Forelimb muscle (tissue), 1 donor: ENCODE measurements at places on chromosomes 2 and 18.

DNA sequence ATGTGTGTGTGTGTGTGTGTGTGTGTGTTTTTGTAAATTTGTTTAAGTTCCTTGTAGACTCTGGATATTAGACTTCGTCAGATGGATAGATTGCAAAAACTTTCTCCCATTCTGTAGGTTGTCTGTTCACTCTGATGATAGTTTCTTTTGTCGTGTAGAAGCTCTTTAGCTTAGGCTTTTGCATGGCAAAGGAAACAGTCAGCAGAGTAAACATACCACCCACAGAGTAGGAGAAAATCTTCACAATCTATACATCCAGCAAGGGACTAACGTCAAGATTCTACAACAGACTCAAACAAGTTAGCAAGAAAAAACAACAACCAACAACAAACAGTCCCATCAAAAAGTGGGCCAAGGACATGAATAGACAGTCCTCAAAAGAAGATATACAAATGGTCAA is 336.7 kb upstream of the ATP5MC3 start:
- no peak for DNase-seq

DNA sequence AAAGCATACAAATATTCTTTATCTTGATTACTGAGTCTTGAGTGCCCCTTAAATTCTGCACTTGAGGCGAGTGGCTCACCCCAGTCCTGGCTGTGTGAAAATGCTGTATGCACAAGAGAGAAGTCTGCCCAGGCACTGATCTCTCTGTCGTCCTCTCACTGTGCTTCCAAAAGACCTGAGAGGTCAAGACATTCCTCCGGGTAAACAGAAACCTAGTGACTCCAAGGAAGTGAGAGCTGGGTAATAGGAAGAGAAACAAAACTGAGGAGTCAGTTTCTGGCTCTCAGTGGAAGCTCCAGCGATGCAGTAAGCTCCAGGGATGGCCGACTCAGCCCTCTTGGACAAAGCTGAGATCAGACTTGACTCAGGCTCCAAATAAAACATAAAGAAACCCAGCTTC is 70.9 kb downstream of the AAK1 start:
- no peak for DNase-seq

- no peak for DNase-seq
Observed at GRCh38 chr2:42974169-42974720, 181.9 kb upstream of the HAAO start.

DNA sequence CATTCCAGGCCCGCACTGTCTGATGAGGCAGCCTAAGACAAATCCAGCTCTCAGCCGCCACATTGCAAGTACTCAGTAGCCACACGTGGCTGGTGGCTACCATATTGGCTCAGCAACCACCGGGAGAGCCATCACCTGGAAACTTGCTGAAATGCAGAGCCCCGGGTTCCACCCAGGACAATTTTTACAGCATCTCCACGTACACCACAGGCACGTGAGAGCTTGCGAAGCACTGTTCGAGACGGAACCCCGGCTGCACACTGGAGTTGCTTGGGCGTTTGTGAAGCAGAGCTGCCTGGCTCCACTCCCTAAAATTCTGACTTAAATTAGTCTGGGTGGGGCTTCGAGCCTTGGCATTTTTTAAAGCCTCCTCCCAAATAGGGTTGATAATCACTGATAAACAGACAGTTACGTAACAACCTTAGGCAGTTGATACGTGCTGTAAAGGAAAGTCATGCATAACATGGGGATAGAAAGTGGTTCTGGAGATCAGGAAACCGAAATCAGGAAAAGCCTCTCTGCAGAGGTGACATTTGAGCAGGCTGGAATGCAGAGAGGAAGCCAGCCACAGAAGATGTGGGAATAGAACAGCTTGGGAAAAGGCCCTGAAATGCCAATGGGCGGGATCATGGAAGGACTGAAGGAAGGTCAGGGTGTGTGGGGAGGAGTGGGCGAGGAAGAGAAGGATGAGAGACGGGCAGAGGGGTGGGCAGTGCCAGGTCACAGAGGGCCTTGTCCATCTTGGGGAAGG is 6.2 kb downstream of the ASAP2 start:
- DNase-seq, result no peak

DNA sequence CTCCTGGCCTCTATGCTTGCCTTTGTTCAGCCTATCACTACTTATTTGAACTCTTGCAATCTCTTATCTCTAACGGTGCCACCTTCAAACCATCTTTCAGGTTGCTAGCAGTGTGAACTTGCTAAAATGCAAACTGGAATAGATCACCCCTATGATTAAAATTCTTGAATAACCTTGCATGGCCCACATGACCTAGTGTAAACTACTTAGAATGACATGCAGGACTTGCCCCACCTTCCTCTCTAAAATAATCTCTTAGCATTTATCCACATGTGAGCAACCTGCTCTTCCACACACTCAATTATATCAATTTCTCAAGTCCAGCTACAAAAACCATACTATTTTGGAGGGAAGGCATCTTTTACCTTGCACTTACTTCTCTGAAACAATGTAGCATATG is 137.6 kb downstream of the ETAA1 start:
- DNase-seq, result no peak

DNA sequence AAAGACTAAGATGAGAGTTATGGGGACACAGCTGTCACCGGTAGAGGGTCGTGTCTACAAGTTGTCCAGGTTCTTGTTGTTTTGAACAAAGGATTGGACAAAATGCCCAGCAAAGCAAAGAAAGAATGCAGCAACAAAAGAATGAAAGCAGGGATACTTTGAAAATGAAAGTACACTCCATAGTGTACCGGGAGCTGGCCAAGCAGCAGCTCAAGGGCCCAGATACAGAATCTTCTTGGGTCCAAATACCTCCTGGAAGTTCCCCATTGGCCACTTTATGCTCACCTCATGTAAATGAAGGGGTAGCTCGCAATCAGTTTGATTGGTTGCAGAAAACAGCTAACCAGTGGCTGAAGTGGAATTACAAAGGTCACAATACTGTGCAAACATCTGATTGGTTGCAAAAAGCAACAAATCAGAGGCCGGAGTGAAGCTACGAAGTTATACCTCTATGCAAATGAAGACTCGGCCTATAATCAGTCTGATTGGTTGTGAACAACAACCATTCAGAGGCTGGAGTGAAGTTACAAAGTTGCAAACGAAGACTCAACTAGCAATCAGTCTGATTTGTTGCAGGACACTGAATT is 474.9 kb upstream of the TMEFF2 start:
- DNase-seq, result no peak

GRCh38 chr2:45404807-45405297 is 206.2 kb downstream of the SRBD1 start:
- DNase-seq, result no peak

DNA sequence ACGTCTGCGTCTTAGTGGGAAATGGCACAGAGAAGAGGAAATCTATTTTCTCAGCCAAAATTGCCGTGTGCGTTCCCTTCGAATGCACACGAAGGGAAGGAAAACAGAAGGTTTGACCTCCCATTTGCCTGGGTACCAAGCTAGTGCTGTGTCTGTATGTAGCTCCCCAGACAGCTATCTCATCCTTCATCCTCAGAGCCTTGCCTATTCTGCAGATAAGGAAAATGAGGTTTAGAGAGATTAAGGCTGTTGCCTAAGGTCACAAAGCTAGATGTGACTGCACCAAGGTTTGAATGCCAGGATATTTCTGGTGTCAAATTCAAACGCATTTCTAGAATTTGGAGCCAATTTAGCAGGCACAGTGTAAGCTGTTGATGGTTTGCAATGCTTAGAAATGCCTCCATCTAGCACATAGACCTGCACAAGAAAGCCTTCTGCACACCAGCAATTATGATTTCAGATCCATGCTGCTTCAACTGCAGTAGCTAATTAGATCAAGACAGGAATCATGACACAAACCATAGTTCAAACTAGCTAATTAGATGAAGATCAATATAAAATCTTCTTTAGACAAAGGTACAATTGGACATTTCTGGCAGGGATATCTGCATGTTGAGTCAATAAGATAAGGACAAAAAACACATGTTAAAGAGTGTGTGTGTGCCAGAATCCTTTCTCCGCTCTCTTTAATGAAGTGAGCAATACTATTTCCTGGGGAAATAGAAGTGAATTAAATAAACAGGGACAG is 115.1 kb downstream of the CMPK2 start:
- DNase-seq, result no peak

- DNase-seq, result no peak
Observed at GRCh38 chr2:137992039-137992646, 27.9 kb downstream of the HNMT start.

DNA sequence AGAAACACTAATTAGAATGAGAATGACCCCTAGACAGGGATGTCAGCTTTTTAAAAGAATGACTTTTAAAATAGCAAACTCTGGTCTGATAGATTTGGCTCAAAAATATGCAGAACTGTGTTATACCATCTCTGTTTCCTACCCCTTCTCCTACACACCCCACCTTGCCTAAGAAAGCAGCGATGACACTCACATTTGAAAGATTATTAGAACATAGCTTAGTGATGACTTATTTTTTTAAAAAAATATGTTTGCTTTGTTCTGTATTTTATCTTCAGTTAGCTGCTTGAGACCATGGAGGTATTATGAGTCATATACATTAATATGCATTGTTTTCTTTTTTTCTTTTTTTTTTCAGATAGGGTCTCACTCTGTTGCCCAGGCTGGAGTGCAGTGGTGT is 176.7 kb upstream of the TPO start:
- DNase-seq, result no peak

- no peak for DNase-seq
Observed at GRCh38 chr2:186027922-186028321, 289.3 kb downstream of the FSIP2 start.

GRCh38 chr18:36050479-36050878 is 16.9 kb downstream of the RPRD1A start:
- DNase-seq, result no peak

DNA sequence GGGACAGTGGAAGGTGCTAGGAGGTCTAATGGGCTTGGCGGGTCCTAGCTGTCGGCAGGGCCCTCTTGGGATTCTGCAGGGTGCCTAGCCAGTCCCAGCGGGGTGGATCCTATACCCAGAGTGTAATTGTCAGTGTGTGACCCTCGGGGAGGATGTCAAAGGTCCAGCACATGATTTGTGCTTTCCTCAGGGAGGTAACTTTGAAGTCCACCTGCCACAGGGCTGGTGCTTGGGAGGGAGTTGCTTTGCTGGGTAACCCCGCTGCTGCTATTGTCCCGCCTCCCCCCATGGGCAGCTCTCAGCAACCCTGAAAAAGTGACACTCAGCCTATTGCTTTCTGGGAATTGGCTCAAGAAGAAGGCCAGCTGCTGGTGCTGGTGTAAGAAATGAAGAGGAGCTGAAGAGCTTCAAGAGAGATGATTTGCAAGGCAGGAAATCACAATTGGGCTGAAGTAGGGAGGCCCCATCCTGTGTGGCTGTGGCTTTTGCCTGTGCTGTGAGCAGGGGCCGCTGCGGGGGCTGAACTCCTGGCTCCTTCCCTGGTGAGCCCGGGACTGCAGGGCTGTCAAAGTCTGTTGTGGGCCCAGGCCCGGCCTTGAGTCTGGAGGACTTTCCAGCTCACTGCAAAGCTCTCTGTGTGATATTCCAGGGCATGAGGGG is 36.4 kb downstream of the EMILIN2 start:
- DNase-seq, result no peak

DNA sequence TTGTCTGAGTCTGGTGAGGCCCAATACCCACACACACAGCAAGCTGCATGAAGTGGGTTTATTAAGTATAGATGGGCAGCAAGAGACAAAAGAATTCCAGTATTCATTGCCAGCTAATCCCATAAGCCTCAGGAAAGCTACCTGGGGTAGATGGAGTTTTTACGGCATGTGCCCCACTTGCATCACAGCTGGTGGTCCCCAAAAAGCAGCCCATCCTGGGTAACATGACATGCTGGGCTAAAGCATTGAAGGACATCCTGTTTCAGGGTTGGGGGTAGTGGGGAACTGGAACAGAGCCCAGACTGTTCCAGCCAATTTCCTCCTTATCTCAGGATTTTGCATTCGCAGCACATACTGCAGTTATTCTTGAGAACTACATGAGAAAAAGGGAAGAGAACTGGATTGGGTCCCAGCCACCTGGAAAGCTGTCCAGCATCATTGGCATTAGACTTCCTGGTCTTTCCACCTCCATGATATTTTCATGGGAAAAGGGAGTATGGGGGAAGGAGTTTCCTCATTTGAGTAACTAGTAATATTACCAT is 240.1 kb upstream of the MMADHC start:
- DNase-seq, result no peak

DNA sequence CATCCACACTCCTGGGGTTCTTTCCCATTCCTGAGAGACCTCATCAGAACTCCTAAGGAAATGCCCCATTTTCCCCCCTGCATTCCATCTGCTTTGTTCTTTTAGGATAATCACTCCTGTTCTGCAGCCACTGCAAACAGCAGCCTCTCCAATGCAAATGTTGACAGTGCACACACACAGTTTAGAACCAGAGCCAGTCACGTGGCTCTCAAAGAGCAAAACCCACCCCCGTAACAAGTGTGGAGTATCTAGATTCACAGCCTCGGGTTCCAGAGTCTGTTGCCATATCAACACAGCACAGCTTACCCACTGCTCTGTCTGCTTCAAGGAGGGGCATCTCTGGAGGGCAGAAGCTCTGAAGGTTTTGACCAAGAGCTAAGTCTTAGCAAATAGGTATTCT is 180.0 kb downstream of the NAPG start:
- DNase-seq, result no peak

DNA sequence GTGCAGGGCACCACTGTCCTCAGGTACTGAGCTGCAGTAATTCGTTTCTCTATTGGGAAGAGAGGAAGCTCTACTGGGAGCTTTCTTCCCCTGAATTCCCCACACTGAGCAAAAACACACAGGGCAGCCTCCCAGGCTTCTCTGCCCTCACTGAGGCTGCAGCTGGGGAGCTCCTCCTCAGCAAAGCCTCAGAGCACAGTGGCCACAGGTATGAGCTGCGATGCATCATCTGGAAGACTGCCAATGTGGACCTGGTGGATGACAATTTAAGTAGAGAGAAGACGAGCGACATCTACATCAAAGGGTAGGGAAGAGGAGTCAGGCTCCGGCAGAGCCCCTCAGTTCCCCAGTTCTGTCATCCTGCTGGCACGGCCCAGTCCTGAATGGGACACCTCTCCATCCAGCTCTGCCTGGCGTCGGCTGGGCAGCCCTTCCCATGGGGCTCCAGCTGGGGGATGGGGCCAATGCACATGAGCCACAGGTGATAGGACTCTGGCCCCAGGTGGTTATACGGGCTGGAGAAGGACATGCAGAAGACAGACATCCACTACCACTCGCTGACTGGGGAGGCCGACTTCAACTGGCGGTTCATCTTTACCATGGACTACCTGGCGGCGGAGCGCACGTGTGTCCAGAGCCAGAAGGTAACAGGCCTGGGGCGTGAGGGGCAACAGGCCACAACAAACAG is 37.6 kb downstream of the LMAN2L start:
- DNase-seq, result no peak

GRCh38 chr18:79694895-79695213 is 15.3 kb downstream of the CTDP1 start:
- DNase-seq, result no peak

GRCh38 chr2:45260946-45261345 is 251.7 kb upstream of the SIX2 start:
- DNase-seq, result no peak

- no peak for DNase-seq
Observed at GRCh38 chr18:2312440-2312839, 258.9 kb downstream of the METTL4 start.

GRCh38 chr2:236246711-236247246 is 17.4 kb downstream of the ASB18 start:
- no peak for DNase-seq
